Common myeloid progenitor, CD34-positive (primary cell): ENCODE measurements at places on chromosomes 3 and 15.

GRCh38 chr3:15873415-15873814 is 75.6 kb upstream of the ANKRD28 start:
- no peak for DNase-seq

DNA sequence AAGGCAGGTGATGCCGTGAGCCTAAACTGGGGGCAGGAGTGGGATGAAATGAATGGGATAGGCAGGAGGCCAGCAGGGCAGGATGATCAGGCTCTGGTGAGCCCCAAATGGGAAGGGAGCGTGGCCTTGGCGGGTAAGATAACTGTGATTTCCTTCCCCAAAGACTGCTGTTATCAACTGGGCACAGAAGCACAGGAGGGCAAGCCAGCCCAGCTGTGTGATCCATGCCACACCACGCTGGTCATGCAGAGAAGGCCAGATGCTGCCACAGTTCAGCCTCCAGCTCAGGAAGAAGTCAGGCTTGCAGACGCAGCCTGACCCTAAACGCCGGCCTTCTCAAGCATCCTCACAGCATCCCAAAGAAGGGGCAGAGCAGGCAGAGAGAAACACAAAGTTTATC is 52.1 kb upstream of the GNB5 start:
- DNase-seq, result no peak

DNA sequence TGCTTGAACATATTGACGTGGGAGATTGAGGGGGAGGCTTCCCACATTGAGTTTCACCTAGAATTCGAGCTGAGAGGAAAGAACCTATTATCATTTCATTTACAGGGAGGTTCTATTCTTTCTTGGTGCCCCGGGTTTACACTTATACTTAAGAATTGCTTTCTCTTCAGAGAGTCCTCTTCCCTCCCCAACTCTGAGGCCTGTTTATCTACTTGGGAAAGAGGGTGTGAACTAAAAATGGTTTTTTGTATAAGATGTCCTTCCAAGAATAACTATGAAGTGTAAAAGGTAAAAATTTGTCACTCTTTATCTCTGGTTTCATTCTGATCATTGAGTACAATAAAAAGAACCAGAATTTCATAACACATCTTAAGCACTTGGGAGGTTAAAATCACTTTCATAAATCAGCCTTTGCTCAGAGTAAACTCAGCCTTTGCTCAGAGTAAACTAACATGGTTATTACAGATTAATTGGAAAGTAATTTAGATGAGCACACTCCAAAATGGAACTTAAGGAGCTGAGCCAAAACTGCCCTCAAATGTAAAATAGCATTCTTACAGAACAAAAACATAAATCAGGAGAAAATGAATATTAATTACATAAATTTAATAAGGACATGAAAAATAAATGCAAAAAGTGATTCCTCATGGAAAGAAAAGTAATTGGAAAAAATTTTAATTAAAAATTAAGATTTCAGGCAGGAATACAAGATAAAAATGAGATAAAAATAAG is 75.2 kb downstream of the GADL1 start:
- DNase-seq, result no peak

DNA sequence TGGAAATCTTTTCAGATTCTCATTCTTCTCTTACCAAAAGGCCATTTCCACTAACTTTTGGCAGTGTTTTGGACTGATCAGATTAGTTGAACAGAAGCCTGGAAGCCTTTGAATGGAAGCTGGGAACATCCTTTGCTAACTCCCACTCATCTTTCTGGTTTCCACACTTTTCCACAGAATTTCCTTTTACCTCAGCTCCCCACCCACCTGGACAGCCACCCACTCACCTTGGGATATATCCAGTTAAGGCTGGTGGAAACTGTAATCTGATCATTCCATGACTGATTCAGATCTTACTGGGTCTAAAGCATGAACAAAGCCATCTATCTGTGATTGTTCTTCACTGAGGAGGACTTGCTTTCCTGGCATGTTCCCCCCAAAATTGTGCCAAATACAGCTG is 119.5 kb downstream of the CCNL1 start:
- no peak for DNase-seq

- DNase-seq, result no peak
Measured at GRCh38 chr3:143727391-143727790, 120.9 kb downstream of the SLC9A9 start.

DNA sequence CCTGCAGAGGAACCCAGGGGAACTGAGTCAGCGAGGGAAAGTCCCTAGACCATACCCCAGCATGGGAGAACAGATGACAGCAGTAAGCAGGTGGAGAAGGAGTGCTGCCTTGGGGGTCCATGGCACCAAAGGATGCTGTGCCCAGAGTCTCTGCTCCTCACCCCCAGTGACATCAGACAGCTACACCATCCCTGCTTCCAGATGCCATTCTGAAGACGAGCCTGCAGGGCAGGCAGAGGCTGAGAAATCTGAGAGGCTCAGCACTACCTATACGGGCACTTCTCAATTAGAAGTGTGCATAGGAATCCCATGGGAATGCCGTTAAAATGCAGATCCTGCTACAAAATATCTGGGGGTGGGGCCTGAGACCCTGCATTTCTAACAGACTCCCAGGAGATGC is 211.3 kb upstream of the NSMCE3 start:
- no peak for DNase-seq

GRCh38 chr15:74176262-74177214 is 3.0 kb downstream of the ISLR start:
- DNase-seq, result no peak

DNA sequence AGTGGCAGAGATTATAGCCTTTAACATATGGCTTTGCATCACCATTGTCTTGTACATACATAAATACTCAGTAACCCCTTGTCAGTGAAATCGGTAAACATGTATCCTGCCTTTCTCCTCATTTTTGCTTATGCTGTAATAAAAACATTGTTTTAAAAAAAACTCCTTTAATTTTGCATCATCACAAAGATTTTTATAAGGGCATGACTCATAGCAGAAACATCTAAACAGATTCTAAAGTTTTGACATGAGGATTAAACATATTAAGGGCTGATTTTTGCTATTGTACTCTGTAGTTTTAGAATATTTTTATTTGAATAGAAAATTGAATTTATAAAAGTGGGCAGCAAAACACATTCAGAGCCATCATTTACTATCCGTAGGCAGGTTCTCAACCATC is 275.9 kb downstream of the ZIC4 start:
- no peak for DNase-seq

DNA sequence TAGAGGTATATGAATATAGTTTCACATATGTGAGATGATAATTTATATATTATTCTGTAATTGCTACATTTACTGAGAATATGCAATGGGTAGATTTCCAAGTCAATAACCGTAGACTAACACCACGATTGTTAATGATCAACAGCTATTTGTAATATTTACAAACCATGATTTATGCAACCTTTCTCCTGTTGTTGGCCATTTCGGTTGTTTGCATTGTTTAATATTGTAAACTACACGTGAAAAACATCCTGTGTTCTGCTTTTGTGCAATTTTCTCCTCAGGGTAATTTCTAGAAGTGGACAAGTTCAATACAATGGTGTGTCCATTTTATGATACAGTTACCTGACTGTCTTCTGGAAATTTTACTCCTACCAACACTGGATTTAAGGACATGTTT is 29.3 kb upstream of the RAB11A start:
- DNase-seq, result no peak

GRCh38 chr3:134008630-134009156 is 21.0 kb downstream of the SLCO2A1 start:
- no peak for DNase-seq

DNA sequence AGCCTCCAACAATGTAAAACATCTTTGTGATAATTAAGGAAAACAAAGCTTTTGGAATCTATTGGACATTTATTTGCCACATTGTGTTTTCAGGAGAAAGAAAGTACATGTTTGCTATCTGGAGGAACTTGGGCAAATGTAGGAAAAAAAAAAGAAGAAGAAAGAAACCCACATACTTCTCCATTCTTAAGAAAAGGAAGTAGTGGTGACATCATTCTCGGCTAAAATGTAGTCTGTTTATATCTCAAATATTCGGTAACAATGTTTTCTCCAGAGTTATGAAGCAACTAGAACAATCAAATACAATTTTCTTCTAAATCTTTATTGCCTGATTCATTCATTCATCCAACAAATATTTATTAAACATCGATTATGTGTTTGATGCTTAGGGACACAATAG is 2.3 kb upstream of the TGFBR2 start:
- DNase-seq, result peak; percentile 81

GRCh38 chr15:101012326-101013200 is 93.4 kb downstream of the LRRK1 start:
- no peak for DNase-seq

GRCh38 chr15:91793771-91794170 is 59.7 kb upstream of the SLCO3A1 start:
- DNase-seq, result no peak

- no peak for DNase-seq
Measured at GRCh38 chr15:69400850-69401249, 13.3 kb upstream of the KIF23 start.

DNA sequence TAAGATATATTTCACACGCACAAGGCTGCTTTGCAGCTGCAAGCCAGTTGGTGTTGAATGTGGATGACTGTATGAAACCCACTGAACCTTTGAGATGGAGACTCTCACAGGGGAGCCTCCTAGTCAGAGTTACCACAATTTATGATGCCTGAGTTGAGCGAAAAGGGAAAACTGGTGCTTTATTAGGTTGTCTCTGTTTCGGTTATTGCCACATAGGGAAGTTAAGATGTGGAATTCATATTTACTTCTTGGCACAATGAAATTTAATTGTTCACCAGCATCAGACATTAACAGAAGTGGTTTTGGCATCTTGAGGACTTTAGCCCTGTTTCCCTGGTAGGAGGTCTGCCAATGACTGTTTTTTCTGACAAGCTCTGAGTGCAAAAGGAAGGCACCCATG is 358.2 kb downstream of the SQOR start:
- DNase-seq, result no peak

- DNase-seq, result no peak
Measured at GRCh38 chr15:81575436-81576123, 201.6 kb upstream of the TMC3 start.

- DNase-seq, result no peak
Measured at GRCh38 chr3:18837137-18837755, 311.1 kb upstream of the KCNH8 start.

GRCh38 chr3:73207946-73208440 is 146.5 kb downstream of the EBLN2 start:
- DNase-seq, result no peak

- DNase-seq, result no peak
Measured at GRCh38 chr3:156187146-156187769, 66.9 kb downstream of the KCNAB1 start.

DNA sequence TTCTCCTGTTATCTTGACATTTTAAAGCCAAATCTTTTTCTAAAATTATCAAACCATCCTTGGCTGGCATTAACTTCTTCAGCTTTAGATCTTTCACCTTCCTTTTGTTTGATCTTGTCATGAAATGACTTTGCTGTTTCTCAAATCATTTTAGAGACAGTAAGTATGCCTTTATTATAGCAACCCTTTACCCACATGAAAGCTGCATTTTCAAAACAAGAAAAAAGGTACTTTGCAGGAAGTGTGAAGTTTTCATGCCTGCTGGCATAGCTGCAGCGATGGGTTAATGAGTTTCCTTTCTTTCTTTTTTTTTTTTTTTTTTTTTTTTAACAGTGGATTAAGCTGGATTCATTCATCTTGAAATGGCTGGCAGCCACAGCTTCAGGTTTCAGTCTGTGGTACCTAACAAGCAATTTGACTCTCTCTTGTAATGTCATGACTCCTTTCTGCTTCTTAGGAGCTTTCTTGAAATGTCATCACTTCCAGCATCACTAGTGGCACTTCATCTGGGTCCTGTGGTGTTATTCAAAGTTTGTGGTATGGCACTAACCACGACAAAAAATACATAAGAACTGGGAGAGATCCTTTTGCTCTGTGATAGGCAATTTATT is 18.8 kb downstream of the SLC25A26 start:
- peak; percentile 8 for DNase-seq

GRCh38 chr3:31106912-31107311 is 212.5 kb upstream of the GADL1 start:
- peak; percentile 20 for DNase-seq

DNA sequence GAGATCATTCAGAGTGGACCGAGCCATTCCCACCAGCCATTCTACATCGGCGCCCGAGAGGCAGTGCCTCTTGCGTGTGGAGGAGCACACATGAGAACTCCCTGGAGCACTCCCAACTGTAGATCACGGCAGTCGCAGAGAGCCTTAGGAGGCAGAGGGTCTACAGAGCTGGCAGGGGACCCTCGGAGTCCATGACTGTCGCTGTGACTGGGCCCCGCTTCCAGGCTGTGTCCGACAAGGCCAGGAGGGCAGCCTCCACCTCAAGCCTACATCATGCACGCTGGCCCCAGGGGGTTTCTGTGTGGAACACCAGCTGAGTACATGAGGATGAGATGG is 159.0 kb downstream of the CHSY1 start:
- no peak for DNase-seq

DNA sequence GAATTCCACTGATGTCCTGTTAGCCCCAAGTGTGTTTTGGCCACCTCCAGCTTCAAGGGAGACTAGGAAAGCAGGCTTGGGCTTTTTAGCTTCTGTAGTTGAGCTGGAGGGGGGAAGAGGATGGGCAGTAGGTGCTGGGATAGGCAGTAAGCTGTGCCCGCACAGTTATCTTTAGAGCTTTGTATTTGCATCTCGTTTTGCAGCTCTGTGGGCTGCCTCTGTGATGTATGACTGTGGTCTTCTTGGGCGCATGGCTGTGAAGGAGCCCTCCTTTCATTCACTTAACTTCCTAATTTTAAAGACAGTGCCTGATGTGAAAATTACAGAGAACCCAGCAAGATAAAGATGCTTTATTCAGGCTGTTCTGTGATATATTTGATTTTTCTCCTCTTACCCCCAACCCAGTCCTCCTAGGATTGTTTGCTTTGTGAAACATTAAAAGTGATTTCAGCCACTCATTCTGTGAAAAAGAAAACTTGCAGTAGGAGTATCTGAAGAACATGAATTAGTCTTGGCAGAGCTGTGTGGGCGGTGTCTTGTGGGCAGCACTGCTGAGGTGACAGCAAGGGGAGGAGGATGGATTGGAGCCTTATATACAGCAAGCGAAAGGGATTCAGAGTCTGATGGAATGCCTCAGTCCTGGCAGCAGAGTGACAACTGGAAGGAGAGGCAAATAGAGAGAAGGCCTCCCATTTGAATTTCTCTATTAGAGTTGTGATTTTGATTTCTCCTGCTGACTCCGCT is 74.3 kb downstream of the LARS2 start:
- peak; percentile 28 for DNase-seq

DNA sequence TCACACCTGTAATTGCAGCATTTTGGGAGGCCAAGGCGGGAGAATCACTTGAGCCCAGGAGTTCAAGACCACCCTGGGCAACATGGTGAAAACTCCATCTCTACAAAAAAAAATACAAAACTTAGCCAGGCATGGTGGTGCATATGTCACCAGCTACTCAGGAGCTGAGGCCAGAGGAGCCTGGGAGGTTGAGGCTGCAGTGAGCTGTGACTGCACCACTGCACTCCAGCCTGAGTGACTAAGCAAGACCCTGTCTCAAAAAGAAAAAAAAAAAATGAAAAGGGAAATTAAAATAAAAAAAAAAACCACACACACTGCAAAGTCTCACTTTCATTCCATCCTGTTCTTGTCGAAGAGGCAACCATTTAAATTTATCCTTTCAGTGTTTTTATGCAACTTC is 100.8 kb upstream of the PIAS1 start:
- no peak for DNase-seq
